ENCODE measurements at places on chromosomes 11 and 22. TPM values are rescaled to one million over a fixed set of nuclear protein-coding genes. Genes with fewer than 3 reads are reported as not detected.

APOL4 gene
- total RNA-seq, result not detected

OVOL1 gene
- total RNA-seq, result not detected

APOL3 gene
- total RNA-seq, result 0.60 TPM

ACCS gene
- 65.3 TPM for total RNA-seq

OR4A16 gene
- not detected for total RNA-seq

ESAM gene
- not detected for total RNA-seq

KRTAP5-8 gene
- total RNA-seq, result not detected

KRTAP5-9 gene
- not detected for total RNA-seq

MAPK8IP1 gene
- total RNA-seq, result 0.83 TPM

MIOX gene
- total RNA-seq, result 3.9 TPM

BAD gene
- total RNA-seq, result 94.6 TPM

KCNE3 gene
- 0.11 TPM for total RNA-seq

GLYATL1 gene
- not detected for total RNA-seq

FGF4 gene
- not detected for total RNA-seq

BTG4 gene
- total RNA-seq, result not detected

CCDC87 gene
- total RNA-seq, result 0.22 TPM

SAA2 gene
- total RNA-seq, result not detected

TST gene
- 6.0 TPM for total RNA-seq

SLC22A25 gene
- not detected for total RNA-seq

DHCR7 gene
- total RNA-seq, result 63.3 TPM

CD3G gene
- total RNA-seq, result 158 TPM

MS4A1 gene
- 1,078 TPM for total RNA-seq

CAPN5 gene
- total RNA-seq, result 0.07 TPM
